ENCODE measurements at places on chromosomes 1 and 21.

- peak; percentile 91 for DNase-seq
These were observed at the start of gene IBA57 for GRCh38 chr1:228165372-228166169. Gene IBA57 (plus strand): TSS chr1:228165804. CDS start chr1:228165817, 13 bp downstream.

DNA sequence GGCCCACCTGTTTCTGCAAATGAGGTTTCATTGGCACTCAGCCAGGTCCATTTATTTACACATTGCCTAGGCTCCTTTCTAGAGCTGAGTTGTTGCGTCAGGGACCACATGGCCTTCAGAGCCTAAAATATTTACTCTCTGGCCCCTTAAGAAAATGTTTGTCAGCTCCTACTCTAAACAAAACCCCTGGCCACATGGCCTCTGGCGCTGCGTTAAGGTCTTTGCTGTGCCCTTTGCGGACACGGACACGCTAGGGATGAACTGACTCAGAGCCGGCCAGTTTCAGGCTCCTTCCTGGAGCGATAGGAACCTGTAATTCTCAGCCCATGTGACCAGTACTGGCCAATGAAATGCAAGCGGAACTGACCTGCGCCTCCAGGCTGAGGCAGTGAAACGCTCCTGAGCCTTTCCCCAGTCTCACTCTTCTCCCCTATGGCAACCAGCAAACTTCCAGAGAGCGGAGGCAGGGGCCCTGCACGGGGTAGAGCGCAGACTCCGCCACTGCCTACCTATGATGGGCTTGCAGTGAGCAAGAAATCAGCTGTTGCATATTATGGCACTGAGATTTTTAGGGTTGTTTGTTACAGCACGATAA, 160.3 kb downstream of the ETS2 start:
- no peak for DNase-seq

DNA sequence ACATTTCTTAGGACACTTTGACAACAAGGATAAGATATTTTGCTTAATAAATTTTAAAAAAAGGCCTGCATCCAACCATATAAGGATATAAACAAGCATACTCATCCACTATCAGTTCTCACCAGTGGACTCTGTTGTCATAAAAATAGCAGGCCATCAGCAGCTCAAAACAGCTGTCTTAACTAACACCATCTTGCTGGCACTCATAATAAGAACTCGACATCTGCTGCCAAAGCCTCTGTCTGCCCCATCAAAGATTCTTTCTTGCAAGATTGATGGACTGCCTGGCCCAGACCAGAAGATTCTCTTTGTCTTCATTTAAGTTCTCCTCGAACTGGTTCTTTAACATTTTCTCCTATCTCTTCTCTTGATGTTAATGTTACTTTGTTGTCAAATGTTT, 10.1 kb downstream of the JMJD4 start:
- no peak for DNase-seq

- DNase-seq, result no peak
These were observed 1206.2 kb upstream of the NCAM2 start for GRCh38 chr21:19792004-19792403.

- peak; percentile 68 for DNase-seq
These were observed 44.3 kb upstream of the TACSTD2 start for GRCh38 chr1:58621391-58621790.

- DNase-seq, result no peak
These were observed 216.0 kb downstream of the DENND1B start for GRCh38 chr1:197559244-197559643.

GRCh38 chr1:3925256-3925655, 25.2 kb upstream of the C1orf174 start:
- no peak for DNase-seq

GRCh38 chr21:31927689-31928353, 55.0 kb downstream of the HUNK start:
- no peak for DNase-seq

DNA sequence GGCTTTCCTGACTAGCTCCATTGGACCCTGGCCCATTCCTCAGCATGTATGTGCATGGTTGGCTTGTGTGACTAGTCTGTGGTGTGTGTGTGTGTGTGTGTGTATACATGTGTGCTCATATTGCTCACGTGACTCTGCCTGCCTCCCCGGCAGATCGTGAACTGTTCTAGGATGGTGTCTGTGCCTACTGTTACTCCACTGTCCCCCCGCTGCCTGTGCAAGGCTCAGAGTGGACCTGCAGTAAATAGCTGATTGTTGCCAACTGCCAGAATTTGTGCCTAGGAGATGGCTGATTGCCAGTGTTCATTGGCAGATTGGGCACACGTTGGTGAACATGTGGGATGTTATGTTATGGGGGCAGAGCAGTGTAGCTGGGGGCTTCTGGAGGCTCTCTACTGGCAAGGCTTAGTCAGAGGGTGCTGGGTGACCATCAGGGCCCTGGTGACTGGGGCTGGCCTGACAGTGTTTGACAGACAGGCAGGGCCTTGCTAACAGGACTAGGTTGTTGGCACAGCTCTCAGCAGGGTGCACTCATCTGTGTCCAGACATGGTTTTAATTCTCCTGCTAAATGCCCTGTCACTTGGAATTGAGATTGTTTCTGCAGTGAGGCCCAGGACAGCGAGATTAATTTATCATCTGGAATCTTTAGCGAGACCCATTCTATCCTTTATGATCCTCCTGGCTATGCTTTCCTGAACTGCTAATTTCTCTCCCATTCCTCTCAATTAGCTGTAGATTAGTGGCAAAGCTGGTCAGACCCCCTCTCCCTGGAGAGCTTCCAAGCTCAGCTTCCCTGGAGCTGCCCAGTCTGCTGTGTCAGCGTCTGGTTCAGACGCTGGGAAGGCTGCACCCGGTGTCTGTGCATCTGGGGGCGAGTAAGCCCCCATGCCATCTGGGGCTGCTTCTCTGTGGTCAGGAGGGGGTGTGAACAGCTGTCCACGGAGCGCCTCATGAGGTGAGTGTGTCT, 20.8 kb downstream of the SLC6A17 start:
- DNase-seq, result no peak

DNA sequence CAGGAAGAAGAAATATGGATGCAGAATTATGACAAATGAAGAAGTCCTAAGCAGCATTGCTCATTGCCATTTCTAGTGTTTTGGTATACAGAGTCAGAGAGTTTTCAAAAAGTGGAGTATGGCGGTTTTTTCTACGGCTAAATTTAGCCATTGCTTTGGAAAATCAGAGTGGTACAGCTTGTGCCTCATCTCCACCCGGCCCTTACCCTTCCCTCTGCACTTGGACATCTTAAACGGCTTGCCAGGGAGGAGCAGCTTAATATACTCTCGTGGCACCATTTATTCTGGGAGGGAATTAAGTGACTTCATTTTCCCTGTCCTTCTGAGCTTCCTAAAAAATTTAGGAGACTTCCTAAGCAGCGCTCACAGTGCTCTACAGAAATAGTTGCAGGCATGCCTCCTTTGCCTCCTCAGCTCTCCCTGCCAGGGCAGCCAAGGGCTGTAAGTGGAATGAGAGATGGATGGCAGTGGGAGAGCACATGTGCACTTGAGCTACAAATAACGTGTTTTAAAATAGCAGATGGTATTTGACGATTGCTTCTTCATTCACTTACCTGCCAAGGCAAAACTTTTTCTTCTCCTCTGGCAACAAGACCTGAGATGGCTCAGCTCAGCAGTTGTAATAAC, 51.5 kb upstream of the VAMP3 start:
- DNase-seq, result no peak

DNA sequence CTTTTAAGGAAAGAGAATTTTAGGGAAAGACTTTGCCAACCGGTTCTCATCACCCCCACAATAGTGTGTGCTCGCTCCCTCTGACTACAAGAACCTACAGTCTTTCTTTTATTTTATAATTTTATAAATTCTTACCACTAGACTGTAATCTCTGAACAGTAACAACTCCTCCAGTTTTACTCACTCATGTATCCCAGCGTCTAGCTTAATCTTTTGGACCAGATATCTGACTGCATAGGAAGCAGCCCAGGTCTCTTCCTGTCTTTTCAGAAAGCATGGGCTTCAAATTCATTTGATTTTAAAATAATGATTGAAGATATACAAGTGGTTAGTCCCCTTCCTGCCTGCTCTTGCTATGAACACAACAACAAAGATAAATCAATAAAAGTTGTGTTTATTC, 19.0 kb upstream of the DUSP10 start:
- DNase-seq, result no peak

DNA sequence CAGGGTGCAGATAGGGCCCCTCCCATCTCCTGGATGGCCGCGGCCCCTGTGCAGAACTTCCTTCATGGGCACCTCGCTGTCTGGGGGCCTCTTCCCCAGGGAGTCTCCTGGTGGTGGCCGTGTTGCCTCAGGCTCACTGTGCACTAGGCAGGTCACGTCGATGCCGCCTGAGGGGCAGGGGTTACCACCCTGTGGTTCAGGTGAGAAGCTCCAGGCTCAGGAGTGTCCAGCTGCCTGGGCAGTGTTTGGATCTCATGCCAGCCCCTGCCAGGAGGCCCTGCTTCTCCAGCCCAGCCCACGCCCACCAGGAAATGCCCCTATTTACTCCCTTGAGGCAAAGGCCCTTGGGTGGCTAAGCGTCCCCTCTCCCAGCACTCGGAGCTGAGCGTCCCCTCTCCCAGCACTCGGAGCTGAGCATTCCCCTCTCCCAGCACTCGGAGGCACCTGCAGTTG, 2.1 kb downstream of the ITGB2 start:
- no peak for DNase-seq

DNA sequence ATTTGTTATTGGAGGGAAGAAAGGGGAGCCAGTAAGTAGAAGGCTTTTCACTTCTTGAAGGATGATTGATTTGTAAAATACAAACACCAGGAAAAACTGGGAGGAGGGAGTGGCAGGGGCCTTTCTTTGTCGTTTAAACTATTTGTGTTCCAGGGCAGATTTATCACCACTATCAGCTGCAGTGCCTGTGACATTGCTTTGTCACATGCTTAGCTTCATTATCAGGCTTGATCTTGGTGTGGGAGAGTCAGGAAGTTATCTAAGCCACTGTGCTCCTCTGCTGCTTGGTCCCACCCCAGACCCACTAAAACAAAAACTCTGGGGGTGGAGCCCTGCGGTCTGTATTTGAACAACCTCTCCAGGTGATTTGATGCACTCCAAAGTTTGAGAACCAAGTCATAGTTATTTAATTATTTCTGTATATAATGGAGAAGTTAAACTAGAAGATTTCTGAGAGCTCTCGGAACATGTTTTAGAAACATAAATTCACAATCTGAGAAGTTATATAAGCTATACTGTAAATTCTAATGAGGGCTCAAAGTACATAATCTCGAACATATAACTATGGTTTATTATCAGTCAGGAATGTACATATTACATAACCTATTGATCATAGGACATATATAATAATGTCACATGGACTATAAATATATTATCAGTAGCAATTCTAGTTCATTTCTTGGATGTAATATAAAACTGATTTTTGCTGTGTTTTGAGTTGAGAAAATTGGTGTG, 87.9 kb downstream of the CDC14A start:
- DNase-seq, result no peak
